ENCODE measurements at places on chromosomes 16 and 17.

DNA sequence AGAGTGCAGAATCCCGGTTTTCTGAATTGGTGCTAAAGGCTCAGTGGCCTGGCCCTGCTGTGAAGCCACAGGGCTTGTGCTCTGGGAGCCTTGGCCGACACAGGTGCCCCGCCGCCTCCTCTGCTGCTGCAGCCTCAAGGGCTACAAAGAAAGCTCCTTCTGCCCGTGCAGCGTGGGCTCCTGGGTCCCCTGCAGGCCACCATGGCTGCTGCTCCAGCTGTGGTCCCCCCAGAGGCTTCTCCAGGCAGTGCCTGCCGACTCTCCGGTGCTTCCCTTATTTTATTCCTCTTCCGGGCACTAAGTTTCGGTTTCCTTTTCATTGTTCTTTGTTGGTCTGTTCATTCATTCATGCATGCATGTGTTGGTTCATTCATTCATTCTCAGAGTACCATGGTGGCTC lies 53.1 kb downstream of the CMIP start:
- no peak for DNase-seq

DNA sequence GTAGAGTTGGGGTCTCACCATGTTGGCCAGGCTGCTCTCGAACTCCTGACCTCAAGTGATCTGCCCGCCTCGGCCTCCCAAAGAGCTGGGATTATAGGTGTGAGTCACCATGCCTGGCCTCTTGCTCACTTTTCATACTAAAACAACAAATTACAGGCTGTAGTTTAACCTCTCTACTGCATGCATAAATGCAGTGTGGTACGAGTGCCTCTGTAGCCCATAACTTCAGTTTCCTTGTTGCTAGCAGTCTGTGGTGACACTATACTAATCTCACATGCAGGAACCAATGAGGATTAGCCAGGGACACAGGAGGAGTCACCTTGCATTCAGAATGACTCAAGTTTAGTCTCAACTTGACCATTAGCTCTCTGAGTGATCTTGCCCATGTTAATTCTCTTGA lies 20.1 kb downstream of the HMOX2 start:
- peak; percentile 74 for DNase-seq

- no peak for DNase-seq
These were observed 115.0 kb downstream of the RAP1GAP2 start for GRCh38 chr17:2911035-2911754.

GRCh38 chr17:38326996-38327792 lies 16.6 kb downstream of the GPR179 start:
- no peak for DNase-seq

DNA sequence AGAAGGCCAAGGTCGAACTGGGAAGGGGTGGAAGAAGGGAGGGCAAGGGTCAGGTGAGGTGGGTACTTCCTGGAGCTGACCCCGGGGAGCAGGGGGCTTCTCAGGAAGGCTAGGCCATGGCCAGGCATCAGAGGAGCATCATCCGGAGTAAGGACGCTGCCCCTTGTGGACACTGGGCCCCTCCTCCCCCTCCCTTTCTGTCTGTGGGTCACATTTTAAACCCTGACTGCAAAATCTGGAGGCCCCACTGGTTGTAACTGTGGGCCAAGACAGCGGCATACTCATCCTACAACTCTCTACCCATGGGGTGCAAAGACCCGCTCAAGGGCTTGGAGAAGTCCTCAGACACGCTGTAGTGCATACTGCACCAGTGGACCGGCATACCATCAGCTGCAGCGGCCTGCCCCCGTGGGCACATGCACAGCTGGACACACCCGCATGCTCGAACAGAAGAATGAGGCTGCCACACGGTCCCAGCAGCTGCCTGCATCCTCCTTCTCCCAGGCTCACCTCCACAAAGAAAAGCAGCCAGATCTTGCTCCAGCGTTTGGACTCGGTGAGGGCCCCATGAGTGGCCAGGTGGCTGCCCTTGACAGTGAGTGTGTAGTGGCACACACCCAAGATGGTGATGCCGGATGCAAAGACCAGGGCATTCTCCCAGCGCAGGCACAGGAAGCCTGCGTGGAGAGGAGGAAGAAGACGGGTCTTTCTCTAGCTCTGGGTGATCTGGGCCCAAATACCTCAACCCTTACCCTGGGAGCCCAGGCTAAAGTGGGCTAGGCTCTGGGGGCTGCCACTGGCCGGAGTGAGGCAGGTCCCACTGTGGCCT lies 1.2 kb downstream of the FADS6 start:
- no peak for DNase-seq

- no peak for DNase-seq
These were observed 15.1 kb upstream of the FOXJ1 start for GRCh38 chr17:76155988-76156661.

DNA sequence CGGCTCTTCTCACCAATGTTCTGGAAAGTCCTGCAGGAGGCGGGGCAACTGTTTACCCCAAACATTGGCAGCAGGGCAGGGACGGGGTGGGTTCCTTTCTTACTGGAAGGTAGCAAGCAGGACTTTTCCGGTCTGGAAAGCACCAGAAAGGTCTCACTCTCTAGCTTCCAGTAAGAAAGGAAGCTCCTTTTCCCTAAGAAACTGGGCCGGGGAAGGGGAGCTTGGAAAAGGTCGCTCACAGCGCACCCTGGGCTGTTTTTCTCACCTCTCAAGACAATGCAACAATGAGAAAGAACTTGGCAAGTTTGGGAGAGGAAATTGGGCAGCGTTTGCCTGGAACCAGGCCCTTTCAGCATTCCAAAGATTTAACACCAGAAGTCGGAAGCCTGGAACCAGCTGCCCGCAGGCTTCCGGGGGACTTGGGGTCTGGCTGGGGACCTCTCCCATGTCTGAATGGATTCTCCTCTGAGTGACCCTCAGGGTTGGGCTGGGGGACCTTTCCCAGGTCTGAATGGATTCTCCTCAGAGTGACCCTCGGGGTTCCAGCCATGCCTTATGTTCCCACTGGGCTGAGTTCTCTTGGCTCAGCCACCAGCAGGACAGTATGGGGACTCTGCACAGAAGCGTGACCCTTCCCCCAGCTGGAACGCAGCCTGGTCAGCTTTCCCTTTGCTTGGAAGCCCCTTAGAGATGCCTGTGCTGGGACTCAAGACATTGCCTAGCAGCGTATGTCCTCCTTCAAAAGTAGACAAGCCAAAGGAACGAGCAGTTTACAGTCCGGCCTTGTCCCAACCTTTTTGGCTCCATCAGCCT lies 166.5 kb upstream of the PLCG2 start:
- DNase-seq = no peak

DNA sequence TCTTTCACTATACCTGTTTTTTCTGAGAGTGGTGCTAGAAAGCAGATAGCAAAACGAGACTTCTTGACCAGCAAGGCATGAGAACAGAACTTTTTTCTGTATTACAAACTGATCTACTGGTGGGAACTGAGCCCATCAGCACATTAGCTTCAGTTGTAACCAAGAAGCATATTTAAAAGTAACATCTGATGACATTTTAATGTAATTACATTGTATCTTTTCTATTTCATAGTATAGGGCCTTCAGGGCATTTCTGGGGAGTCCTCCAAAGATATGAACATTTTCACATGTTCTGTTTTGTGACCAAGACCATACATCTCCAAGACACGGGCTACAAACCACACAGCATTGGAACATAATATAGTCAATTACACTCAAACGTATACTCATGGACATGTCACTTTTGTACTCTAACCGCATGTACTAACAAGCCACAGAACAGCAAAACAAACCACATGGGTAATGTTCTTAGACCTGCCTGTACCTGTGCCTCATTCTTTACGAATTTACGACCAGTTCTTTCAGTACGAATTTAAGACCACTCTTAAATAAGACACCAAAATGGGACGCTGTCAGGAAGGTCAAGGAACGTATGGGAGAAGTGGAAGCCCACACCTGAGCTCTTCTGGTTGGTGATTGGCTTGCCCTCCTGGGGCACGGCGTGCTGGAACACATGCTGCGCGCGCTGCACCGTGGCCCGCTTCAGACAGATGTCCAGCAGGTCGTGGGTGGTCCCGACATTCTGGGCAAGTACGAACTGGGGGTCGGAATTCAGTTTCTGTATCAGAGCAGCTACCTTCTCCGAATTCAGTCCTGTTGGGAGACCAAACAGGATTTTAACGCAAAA lies 825 bp downstream of the BLMH start:
- DNase-seq = peak; percentile 33

DNA sequence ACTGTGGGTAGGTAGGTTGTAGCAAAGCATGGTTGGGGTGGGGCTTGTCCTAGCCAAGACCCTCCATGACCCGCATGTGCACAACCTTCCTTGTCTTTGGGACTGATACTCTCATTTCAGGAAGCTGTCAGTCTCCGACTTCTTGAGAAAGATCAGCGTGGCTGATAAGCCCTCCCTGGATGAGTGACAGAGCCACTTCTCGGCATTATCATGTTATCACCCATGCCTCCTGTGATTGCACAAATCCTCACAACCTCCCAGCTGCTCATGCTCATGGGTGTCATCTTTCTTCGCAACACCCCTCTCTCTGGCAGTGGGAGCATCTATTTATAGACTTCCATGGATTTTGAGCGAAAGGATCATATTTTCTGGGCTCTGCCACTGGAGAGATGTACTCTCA lies 314.2 kb downstream of the FOXL1 start:
- DNase-seq = no peak

- DNase-seq = no peak
These were observed 18.6 kb upstream of the SLC5A10 start for GRCh38 chr17:18933102-18934058.

DNA sequence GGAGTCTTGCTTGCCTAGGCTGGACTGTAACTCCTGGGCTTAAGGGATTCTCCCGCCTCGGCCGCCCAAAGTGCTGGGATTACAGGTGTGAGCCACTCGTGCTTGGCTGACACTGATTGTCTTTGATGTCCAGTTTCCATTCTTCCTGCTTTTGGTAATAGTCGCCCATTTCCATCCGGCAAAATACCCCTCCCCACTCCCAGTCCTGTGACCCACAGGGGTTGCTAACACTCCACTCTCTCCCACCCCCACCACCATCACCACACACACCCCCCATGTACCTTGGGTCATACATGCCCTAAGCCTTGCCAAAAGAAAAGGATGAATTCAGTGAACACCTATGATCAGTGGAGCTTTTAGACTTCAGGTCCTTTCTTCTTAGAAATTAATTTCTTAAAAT lies 52.8 kb upstream of the MYH10 start:
- no peak for DNase-seq

DNA sequence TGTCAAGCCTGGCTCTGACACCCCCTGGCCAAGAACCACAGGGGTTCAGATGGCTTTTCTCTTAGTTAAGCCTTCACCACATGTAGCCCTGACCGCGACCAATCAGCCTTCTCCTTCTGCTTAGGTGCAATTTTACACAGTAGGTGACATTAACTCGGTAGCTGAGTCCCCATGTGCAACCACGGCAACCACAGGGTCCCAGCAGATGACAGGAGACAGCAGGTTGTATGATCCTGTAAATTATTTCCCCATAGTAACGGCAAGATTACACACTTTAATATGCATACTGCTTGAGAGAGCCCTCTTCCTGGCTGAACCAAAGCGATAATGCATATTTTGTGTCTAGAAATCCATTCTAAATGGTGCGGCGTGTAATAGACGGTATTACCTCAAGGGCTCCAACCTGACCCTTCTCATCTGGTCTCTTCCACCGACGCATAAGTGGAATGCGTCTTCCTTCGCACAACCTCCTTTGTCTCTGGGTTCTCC lies 458.7 kb upstream of the ZFHX3 start:
- DNase-seq = no peak

DNA sequence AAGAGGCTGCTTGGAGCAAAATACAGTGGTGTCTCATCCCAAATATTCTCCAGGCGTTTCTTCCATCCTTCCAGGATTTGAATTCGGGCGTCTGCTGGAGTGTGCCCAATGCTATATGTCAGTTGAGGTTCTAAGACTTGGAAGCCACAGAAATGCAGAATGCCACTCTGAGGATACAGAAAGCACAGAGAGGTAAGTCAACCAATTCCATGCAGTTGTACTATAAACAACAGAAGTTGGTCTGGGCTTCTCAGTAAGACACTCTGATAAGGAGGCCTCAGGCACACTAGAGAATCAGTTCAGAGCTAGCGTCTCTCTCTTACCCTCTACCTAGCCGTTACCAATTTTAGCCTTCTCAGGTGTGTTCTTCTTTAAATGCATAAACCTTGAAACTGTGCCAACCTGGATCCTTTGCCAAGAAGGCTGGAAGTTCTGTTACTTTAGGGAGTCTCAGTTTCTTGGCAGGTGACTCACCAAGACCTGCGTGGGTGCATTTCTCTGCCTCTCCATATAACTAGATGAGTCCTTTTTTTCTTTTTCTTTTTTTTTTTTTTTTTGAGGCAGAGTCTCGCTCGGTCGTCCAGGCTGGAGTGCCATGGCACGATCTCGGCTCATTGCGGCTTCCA lies 15.1 kb downstream of the NQO1 start:
- peak; percentile 48 for DNase-seq

- peak; percentile 28 for DNase-seq
These were observed 184.8 kb upstream of the GSE1 start for GRCh38 chr16:85428168-85428898.

- DNase-seq = no peak
These were observed 10.0 kb downstream of the SLC38A8 start for GRCh38 chr16:84032458-84033178.

GRCh38 chr17:76528156-76528527 lies 9.4 kb downstream of the CYGB start:
- DNase-seq = no peak

GRCh38 chr16:86982912-86983311 lies 334.3 kb downstream of the C16orf95 start:
- no peak for DNase-seq

DNA sequence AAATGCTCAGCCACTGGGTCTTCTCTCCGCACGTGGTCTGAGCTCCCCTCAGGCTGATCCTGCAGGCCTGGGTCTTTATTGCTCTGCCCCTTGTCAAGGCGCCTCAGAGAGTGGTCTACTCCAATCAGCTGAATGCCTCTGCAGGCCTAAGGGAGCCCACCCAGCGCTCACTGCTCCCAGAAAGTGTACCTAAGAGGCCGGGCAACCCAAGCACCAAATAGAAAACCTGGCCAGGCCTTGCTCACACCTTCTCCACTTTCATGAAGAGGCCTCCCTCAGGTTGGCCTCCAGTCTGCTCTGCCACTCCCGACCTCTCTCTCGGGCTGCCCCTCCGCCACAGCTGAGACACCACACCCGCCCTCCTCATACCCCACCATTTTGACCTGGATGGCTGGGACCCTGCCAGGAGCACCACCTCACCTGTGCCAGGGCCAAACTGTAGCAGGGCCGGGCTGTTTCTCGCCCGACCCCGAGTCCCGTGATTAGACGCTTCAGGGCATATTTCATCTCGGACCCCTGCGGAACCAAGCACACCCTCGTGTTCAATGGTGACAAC lies 665 bp downstream of the MYBBP1A start:
- DNase-seq = no peak

DNA sequence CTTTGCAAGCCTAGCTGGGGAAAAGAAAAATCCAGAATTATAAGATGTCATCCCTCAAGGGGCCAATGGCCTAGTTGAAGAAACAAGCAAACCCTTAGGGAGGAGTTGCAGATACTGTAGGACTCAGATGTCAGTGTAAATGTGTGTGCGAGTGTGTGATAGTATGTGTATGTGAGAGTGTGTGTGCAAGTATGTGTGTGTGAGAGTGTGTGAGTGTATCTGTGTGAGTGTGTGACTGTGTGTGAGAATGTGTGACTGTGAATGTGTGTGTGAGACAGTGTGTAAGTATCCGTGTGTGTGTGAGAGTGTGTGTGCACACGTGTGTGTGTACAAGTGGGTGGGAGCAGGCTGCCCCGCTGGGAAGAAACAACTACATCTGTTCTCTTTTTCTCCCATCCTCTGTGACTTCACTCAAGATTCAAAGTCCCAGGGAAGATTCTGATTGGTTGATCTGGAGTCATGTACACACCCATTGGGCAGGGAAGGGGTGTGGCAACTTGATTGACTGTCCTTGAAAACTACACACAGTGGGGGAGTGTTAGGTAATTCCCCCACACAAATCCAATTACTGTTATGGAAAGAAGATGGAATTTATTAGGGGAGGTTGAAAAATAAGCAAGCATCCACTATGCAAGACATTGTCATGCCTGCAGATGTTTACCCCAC lies 40.7 kb downstream of the IRX3 start:
- no peak for DNase-seq

Data from fibroblast of skin of right biceps (primary cell).